ENCODE measurements at places on chromosomes 7 and 10.

DNA sequence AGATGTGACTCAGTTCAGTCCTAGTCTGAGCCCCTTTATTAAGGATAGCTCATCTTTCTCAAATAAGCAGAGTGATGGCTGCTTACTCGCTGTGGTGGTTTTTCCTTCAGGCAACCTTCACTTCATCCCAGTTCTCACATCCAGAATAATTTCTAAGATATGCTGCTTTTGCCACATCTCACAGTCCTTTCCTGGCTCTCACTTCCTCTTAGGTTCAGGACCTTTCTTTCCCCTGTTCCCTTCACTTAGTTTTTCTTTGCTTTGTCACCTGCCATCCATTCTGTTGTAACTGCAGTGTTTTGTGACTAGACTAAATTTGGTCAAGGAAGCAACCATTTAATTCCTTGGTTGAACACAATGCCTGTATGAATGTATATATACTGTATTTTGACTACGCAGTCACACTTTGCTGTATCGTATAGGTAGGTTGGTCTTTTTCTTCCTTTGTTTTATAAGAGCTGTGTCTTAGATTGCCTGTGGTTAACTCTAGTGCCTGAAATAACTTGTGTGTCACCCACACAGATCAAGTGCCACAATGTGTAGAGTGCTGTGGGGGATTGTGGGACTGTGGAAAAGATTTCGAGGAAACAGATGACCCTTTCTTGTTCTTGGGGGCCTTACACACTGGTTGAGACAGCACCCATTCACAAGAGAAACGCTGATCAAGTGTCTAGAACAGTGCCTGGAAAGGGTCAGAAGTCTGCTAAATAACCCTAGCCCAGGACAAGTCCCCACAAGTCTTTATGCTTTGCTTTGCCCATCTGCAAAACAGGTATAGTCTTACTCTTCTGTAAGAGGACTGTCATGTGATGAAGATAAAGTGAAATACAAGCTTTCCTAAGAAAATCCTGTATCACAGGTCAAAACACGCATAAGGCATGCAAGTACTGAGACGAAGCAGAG is 2.6 kb downstream of the ZNF655 start:
- DNase-seq, result no peak

DNA sequence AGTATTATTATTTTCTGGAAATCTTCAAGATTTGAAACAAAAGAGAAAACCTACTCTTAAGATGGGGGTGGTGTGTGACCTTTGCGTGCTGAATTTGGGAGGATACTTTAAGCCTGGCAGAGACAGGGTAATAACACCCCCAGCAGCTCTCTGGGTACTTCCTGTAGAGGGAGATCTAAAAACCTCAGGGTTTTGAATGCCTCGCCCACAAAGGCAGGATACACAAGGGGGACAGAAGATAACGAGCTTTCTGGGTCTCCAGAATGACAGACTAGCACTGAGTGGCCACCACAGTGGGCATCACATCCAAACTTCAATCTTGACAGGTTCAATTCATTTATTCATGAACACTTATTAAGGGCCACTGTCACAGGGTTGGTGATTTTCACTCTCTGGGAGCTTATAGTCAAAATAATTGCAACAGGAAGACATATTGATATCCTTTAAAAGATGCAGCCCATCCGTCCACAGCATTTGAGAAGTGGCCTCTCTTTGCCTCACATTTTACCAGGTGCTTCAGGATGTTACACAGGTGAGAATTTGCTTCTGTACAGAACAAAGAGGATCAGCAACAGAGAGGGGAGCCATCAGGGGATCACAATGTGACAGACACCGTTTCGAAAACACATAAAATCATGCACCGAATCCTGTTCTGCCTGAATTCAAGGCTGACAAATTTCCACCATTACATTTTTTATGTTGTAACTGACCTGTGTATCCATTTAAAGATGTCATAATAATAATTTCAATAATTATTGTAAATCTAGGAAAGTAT is 14.3 kb downstream of the CPA1 start:
- no peak for DNase-seq

- DNase-seq, result no peak
These were observed 49.2 kb upstream of the SHH start for GRCh38 chr7:155861480-155861868.

DNA sequence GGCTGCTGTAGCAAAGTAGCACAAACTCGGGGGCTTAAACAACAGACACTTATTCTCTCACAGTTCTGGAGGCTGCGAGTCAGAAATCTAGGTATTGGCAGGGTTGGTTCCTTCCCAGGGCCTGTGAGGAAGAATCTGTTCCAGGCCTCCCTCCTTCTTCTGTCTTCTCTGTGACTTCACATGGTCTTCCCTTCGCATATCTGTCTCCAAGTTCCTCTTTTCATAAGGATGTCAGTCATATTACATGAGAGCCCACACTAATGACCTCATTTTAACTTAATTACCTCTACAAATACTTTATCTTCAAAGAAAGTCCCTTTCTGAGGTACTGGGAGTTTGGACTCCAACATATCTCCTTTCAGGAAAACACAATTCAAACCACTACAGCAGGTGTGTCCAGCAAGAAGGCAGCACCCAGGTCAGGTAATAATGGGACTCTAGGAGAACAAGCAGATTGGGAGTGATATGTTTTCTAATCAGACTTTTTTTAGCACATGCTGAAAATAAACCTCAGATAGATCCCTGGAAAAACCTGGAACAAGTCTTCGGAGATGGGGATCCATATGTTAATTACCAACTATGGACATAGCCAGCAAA is 11.7 kb downstream of the CREB5 start:
- DNase-seq, result no peak

DNA sequence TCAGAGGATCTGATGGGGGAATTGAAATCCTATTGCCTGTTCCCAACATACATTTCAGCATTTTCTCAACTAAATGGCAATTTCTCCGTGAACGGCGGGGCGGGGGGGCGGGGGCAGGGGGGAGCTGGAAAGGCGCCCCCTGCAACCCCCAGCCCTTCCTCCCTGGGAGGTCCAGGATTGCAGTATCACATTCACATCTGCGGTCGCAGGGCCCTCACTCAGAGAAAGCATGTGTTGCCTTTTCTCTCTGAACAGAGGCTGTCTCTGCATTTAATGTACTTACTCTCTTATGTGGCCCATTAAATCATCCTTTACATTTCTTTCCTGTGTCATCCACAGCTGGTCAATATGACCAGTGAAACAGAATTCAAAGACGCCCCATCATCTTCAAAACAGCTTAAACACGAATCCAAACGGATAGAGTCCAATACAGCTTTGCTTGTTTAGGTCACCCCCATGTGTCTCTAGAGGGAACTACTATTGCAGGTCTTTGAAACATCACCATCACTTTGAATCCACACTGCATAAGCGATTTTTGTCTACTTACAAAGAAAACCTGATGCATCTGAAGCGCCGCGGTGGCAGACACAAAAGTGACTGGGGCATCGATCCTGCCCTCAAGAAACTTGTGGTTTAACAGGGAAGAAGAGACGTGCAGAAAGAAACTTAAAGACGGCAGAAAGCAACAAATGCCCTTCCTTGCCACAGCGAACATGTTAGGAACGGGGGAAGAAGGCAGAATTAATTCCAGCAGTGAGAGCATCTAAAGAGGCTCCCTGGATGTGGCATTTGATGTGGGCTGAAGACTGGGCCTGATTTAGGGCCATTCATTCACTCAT is 17.0 kb upstream of the ECHDC3 start:
- DNase-seq, result no peak

- DNase-seq, result no peak
These were observed 846.5 kb downstream of the TYW1 start for GRCh38 chr7:67843001-67843565.

DNA sequence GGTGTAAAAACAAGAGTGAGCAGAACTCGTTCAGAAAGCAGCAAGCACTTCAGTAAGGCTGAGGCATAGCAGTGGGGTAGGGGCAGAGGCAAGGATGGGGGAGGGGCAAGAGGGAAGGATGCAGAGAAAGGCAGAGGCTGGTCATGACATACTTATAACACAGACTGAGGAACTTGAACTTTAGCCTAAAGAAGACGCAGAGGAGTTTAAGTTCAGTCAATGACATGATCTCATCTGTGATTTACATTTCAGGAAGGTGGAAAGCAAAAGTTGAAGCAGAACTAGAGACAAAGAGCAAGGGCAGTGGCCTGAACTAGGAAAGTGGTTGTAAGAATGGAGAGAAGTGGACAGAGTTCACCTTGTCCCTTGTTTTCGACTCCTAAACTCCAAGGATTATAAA is 15.8 kb downstream of the MACC1 start:
- no peak for DNase-seq

DNA sequence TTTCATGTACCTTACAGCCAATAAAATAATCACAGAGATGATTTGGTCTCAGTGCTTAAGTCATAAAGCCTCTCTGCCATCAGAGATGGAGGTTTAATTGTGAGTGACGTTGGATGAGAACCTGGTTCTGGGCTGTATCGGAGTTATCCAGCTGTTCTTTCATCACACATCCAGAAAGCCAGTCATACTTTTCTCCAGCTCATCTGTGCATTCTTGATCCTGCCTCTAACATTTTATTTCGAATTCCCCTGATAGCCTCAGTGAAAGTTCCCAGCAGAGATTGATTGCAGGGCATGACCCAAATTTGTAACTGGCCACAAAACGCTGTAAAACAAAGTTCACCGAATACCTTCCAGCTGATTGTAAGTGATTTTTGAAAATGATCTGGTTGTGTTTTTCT is 212.6 kb upstream of the HABP2 start:
- no peak for DNase-seq

DNA sequence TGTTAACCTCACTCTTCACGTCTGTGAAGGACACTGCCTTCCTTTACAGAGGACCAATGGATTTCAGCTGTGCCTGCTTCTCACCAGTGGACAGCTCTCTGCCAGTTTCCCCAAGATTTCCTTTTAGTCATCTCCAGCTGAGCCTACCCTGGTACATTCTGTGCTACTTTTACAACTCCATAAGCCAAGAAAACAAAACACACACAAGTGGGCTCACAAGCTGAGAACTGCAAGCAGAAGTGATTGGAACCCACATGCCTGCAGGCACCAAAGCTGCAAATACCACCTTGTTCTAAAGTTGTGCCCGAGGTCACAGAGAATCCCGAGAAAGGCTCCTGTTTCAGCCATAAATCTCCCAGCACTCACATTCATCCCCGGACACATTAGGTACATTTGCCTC is 636.8 kb downstream of the PHTF2 start:
- DNase-seq, result no peak

GRCh38 chr7:120925392-120925791 is 25.2 kb upstream of the ING3 start:
- no peak for DNase-seq

GRCh38 chr7:932651-932975 is 21.9 kb downstream of the ADAP1 start:
- no peak for DNase-seq

DNA sequence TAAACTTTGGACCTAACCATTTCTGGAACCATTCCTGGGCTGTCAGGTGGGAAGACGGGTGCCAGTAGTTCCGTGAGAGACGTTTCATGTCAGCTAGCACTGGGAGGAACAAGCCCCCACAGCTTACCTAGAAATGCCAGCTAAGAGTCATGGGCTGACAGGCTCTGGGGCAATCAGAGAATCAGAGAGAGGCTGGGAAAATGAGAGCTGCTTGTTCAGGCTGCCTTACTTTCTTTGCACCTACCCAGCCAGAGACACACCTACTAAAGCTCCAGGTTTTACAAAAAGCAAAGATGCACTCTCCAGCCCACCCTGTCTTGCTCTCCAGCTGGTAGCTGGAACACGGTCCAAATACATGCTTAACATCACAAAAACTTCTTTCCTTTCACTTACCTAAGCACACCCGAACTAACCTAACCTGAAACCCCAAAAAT is 688 bp downstream of the PTN start:
- no peak for DNase-seq

DNA sequence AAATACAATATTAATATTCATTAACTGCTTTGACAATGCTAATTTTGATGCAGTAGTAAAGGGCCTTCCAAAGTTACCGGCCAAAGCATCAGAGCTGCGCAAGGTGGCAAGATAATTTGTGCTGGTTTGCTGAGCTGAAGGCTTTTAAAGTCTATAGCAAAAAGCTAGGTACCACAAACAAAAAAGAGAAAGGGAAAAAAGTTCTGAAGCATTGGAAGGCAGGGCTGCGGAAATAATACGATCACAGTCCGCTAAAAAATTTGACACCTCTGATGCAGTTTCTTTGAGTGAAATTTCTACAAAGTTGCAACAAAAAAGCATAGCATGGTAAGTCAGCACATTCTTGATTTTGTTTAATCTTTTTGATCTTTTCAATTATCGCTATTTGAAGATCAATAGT is 175.6 kb downstream of the TCF7L2 start:
- DNase-seq, result no peak

DNA sequence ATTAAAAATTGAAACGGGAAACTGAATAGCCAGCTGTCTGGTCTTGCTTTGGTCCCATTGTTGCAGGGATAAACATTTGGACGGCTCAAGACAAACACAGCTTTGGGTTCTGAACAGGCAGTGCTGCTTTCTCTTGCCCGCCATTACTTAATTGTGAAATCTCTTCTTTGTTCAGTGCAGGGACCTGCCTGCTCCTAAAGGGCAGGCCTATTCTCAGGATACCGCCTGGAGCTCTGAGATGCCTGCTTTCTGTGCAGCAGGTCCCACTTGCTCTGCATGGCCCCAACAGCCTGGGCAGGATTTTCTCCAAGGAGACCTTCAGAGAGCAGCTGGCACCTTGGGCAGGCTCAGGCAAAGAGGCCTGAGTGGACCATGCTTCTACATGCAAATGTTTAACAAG is 237.6 kb downstream of the KCNMA1 start:
- no peak for DNase-seq

GRCh38 chr7:115435178-115435577 is 513.3 kb downstream of the MDFIC start:
- no peak for DNase-seq

DNA sequence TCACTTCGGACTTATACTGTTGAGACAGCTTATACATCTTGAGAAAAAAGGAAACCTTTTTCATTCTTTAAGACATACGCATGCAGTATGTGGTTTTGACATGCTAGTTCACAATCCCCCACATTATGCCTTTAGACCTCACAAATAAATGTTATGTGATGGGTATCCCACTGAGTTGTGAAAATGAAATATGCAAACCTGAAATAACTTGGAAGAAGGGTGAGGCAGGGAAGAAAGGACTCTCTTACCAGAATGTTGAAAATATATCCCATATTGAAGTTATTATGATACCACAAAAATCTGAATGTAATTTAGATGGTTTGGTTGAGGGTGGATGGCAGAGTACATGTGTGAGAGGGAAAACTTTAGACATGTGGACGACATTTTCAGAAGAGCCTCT is 379.8 kb downstream of the BBS9 start:
- DNase-seq, result no peak

DNA sequence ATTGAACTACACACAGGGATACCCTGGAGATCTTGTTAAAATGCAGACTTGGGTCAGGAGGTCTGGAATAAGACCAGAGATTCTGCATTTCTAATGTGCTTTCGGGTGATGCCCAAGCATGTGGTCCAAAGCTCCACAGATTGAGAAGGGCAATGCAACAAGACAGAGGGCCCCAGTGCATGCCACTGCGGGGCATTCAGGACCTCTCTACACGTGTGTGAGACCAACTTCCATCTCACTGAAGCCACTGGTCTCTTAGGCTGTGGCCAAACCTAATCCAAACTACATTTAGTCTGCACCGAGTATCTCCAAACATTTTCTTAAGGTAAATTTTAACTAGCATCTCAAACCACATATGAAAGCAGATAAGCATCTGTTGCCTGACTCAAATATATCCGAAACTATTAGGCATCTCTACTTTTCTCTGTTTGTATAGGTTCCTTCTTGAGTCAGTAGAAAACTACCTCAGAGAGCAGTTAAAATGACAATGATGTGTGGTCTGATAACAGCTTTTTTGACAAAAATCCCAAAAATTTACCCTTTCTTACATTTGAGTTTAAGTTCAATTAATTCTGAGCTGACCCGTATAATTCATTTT is 107.5 kb downstream of the ELMO1 start:
- DNase-seq, result no peak

- no peak for DNase-seq
These were observed 101.8 kb upstream of the TCF7L2 start for GRCh38 chr10:112848228-112848627.

Measured in activated CD4-positive, alpha-beta T cell treated with anti-CD3 and anti-CD28 coated beads for 24 hours (primary cell).